ENCODE measurements at places on chromosomes 7 and 10.

GRCh38 chr10:7734821-7735220 lies 31.7 kb downstream of the ITIH2 start:
- no peak for DNase-seq

DNA sequence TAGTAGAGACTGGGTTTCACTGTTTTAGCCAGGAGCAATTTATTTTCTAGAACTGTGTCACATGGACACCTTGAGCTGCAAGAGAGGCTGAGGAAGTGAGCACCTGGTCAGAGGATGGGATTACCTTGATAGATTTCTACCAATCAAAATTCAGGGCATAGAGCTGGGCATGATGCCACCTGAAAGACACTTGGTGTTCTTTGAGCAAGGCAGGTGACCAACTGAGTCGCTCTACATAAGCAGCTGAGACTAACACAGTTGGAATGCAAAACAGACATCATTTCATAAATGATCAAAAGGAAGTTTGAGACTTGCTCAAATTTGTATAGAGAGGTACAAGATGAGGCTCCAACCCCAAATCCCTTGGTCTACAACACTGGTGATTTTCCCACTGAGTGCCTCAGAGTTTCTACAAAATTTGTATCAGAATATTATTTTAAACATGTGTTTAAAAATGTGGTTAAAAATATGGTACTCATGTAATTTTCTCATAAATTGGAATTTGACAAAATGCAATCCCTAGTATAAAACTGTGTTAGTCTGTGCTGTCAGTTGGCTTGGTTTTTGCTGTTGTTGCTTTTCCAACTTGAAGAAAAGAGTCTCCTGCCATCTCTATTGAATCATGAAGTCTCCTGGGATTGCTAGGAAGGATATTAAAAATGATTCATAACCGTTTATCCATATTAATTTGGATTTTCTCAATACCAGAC lies 156.4 kb upstream of the MDFIC start:
- DNase-seq: no peak

DNA sequence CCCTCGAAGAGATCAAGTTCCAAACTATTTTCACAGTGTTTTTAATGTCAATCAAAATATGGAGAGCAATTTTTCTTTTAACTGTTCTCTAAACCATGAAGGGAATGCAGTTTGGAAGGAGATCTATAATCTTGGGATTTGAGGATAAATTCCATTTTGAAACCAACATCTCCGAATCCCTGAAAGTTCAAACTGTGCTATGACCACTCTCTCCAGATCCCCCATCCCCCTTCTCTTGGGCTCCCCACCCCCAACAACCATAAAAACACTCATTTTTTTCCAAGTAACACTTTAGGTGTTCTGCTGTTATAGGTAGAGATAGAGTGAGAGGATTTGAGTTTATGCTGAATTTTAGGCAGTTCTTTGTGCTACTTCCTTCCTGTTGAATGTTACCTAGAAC lies 1.7 kb downstream of the CALD1 start:
- no peak for DNase-seq

DNA sequence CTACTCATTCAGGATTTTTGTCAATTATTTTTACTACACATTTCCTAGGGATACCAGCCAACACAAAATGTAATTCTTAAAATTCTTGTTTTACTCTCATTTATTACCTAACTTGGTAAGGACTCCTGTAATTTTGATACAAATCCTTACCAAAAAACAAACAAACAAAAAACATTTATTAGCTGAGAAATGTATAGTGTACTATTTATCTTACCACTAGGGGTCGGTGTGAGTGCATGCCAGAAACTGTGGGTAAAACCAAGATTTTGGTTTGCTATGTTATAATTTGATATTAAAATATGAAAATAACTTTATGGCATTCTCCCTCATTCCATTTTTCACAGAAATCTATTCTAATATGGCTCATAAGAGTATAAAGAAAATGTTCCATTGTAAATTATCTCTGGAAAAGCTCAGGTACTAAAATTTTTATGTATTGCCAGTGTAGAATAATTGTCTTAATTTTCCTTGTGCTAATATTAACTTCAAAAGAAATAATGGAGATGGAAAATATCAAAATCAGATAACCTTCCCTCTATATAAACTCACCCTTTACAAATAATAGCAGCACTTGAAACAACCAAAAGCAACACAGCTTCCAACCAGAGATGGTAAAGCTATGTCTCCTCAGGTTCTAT lies 290.8 kb upstream of the PCDH15 start:
- DNase-seq: no peak

DNA sequence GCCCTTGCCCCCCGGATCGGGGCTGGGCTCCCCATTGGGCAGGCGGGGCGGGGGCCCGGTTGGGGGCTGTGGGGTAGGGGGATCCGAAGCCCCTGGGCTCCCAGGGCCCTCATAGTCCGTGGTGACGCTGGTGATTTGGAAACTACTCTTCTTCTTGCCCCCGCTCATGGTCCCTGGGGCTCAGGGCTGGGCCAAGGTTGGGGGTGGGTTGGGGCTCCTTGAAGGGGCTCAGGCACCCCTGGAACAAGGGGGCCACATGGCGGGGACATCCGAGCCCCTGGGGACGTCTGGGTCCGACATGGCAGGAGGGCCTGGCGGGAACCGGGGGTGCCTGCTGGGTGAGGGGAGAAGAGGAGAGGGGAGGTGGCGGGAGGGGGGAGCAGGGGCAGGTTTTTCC lies 1.1 kb downstream of the TSC22D4 start:
- no peak for DNase-seq

DNA sequence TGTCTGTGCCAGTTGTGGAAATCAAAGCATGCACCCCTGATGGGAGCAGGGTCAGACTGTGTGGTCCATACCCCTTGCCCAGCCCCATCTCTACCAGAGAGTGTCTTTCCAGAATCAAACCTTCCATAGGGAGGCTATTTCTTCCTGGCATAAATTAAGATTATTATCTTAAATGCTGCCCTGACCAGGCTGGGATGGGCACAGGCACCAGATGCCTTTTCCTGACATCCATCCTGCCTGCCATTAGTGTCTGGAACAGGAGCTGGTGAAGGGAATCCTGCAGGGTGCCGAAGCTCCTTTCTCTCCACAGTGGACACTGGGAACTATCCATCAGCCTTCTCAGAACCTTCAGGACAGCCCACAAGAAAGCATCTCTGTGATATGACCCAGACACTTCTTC lies 296.3 kb downstream of the GRID1 start:
- no peak for DNase-seq
